ENCODE measurements at places on chromosomes 3 and 15.

DNA sequence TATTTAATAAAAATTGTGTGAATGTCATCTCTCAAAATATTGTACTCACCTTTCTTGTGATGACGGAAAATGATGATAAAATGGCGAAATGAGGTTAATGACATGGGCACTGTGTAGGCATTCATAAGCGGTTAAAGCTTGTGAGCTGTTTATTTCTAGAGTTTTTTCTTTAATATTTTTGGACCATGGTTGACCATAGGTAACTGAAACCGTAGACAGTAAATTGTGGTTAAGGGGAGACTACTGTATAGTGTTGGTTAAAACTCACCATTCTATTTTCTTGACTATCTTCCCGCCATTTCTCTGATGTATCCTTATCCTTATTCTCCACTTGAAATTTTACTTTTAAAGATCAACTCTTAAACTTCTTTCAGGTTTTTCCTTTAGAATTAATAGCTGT lies 14.5 kb downstream of the RNF111 start:
- DNase-seq = no peak

DNA sequence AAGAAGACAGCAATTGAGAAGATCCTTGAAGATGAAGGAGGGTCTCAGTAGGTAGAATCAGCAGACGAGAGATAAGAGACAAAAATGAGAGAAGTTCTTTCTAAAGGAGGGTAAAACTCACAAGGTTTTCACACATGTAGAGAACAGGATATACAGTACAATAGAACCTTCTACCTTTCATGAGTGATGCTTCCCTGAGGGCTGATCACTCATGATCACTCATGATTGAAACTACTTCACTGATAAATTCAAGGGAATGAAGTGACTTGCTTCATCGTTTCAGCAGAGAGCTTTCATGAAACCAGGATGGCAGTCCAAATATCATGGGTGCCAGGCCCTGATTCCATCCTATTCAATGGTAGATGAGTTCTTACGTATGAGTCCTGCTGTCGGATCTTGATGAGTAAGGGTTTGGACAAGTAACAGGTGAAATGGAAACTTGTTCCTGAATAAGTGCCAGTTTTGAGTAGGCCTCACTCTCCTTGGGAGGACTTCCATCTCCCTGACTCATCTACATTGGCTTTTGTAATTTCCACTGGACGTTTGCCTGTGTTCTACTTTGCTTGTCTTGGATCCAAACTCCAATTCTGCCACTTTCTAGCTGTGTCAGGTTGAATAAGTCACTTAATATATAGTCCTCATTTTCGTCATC lies 9.6 kb upstream of the CLDN16 start:
- DNase-seq = no peak

DNA sequence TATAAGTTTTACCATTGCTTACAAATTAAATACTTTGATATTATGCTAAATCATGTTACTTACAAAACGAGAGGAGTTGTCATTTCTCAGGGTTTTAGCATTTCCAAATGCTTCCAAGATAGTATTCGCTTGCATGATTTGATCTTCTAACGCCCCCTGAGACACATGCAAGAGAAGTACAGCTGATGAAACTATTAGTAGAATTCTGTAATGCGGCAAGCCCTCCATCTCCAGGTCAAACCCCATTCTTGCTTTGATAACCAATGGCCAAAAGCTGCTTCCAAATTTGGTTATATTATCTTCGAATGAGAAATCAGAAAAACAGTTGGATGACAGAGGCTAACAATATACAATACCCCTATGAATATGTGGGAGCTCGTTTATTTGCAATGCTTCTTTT lies 14.7 kb downstream of the MYH15 start:
- no peak for DNase-seq

- DNase-seq = no peak
Observed at GRCh38 chr3:38582941-38583645, 66.4 kb downstream of the SCN5A start.

DNA sequence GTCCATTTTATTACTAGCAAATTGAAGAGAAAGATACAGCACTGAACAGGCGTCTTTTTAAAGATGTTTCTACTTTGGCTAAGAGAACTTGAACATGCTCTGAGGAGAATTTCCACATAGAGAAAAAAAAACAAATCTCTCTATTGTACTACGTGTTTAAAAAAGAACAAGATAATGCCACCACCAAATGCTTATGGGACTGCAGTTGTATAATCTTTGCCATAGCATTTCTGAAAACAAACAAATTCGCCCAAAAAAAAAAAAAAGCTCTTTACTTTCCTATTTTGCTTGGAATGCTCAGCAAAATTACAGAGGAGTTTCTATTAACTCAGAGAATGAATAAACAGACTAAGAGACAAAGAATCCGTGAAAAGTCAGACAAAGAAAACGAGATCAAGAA lies 114.2 kb downstream of the CNTN3 start:
- DNase-seq = no peak

DNA sequence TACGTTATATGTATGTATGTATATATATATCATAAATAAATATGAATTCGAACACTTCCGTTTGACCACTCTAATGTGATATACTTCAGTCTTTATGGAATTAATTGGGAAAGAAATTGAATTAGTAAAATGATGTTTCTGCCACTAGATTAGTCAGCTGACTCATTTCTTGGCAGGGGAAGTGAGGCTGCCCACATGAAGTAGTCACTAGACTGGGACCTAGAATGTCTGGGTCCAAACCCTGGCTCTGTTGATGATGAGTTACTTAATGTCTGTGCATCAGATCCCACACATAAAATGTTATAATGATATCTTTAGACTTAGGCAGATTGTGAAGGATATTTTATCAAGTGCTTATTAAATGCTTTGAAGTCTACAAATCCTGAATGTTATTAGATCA lies 27.4 kb upstream of the ARL14 start:
- no peak for DNase-seq

GRCh38 chr15:39709941-39710340 lies 72.7 kb downstream of the FSIP1 start:
- DNase-seq = no peak

DNA sequence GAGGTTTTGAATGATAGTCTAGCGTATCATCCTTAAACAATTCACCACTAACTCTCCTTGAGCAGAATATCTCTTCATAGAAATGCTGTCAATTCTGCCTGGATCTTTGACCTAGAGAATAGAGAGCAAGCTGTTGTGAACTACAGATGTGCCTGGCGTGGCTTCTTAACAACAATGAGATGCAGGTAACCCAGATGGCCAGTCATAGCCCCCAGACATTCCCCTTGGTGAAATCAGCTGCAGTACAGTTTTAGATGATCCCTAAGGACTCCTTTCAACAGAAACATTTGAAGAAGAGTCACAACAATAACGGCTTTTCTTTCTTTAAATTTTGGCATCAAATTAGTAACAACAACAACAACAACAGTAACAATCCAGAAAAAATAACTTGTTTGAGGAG lies 1041.3 kb downstream of the ROBO1 start:
- no peak for DNase-seq

DNA sequence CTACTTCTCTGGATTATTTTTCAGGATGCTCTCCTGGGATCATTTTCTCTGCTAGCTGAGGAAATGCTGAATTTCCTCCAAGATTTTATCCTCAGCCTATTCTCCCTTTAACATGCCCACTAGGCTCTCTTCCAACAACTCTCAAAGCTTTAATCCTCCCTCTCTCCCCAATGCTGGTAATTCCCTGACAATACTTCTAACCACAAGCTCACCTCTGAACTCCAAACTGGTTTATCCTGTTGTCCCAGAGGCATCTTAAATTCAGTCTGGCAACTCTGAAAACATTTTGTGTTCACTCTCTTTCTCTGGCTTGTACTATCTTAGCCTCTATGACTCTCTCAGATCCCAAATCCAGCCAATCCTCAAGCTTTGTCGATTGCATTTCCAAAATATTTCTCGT lies 490.3 kb downstream of the MECOM start:
- no peak for DNase-seq

- no peak for DNase-seq
Observed at GRCh38 chr3:38601956-38602550, 47.4 kb downstream of the SCN5A start.

GRCh38 chr15:46409841-46410301 lies 775.0 kb downstream of the SQOR start:
- no peak for DNase-seq

DNA sequence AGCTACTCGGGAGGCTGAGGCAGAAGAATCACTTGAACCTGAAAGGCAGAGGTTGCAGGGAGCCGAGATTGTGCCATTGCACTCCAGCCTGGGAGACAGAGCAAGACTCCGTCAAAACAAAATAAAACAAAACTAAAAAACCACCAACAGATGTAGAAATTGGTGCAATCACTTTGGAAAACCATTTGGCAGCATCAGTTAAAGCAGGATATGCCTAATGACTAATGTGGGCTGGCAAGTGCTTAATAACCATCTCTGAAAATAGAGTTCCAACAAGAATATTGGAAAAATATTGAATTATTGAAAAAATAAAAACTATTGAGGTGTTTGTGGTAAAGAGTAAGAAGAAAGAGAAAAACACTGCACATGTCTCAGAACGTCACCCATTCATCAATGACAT lies 16.1 kb upstream of the RTP3 start:
- no peak for DNase-seq

DNA sequence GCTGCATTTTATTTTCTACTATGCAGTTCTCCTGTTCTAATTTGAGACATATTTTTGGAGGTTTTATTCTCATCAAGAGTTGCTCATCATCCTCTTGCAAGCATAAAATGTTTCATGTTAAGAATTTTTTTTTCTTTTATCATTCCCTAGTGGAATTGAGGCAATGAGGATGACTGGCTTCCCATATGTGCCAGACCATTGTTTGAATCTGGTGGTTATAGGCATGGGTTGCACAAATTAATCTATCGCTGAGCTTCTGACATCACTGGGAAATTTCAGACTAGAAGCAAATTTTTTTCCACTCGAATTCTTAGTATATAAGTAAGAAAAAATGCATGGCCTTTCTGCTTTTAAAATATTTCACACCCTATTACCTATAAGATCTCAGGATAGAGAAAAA lies 279.1 kb upstream of the PLSCR5 start:
- no peak for DNase-seq

GRCh38 chr3:163132111-163132510 lies 1635.5 kb downstream of the OTOL1 start:
- no peak for DNase-seq

GRCh38 chr3:58111513-58112184 lies 99.1 kb downstream of the DNASE1L3 start:
- no peak for DNase-seq

DNA sequence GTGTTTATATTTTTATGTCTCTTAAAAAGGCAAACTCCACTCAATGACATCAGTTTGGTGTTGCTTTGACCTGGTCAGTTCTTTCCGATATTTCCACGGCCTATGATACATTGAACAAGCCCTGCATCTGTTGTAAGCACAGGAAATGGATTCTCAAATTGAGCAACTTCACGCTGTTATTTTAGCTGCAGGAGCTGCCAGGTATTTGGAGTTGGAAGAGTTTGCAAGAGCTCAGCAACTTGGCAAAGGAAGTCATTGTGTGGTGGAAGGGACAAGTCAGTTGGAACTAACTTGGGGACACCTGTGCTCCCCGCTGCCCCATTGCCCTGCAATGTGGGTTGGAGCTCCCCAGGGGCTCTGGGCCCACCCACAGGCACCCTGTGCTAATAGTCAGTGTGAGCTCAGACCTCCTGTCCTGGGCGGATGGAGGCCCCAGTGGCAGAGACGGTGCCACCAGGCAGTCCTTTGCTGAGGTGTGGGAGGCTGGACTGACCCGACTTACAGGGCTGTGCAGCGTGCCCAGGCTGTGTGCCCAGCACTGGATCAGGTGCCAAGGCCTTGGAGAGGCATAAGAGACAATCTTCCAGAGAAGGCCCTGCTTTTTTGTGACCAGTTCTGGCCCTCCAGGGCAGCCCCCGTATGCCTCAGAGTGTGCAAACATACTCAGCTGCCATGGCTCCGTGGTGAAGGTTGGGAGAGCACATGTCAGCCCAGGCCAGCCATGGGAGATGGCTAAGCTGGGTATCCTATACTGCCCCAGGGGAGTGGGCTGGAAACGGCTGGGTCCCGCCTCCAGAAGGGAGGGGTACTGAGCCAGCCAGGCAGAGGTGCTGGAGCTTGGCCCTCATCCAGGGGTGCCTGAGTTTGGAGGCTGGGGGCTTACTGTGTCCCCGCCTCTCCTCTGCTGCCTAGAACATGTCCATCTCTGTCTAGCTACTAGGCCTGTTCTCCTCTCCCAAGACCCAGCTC lies 43.5 kb downstream of the KY start:
- DNase-seq = no peak

DNA sequence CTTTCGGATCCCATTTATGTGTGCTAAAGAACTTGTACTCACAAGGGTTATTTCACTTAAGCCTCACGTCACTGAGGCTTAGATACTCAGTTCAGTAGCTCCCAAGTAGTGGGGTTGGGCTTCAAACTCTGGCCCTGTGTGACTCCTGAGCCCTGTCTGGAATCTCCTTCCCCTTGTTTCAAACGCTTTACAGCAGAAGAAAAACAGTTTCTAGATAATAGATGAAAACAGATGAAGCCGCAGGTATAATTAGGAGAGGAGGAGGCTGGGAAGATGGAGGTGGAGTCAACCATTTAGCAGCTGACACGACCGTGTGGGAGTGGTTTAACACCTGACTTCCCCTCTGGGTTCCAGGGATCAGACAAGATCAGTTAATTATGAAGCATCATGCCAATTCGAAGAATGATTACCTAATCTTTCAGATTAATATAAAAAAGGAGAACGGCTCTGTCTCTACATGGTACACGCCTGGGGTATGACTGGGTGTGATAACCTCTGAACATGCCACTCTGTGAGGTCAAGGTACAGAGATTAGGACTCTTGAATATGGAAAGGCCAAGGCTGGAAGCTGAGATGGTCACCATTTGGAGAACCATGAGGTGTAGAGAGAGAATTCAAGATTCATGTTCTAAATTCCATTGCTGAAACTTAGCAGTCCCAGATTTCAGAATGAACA lies 31.1 kb downstream of the TPM1 start:
- no peak for DNase-seq

DNA sequence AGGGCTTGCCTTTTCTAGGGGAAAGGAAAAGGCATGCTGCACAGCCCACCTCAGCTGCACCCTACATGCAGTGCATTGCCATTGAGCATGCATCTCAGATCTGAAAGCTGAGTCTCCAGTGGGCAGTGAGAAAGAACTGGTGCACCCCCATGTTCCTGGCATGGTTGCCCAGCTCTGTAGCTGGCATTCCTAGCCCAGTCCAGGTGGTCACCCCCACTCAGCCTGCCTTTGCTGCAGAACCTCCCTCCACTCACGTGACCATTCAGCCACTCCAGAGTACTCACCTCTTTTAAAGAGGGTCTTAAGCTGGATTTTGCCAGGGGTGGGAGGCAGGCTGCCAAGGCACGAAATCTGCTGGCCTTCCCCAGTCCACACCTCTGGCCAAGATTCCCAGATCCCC lies 208.6 kb upstream of the TOPAZ1 start:
- DNase-seq = no peak

DNA sequence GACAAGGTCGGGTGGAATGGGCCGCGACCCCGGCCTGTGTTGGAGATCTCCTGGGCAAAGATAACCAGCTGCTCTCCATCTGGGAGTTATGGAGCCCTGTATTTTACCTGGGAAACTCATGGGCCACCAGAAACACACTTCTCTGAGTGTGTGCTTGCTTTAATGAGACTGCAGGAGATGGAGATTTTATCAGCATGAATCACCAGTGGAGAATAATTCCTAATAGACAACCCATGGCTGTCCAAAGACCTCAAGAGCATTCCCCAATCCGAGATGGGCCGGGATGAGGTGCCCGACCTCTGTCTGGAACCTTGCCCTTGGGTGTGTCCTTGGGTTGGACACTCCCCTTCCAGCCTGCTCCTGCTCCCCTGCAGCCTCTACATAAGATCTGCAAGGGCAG lies 389.3 kb downstream of the GABRG3 start:
- DNase-seq = no peak
